Regular cardiac myocyte (primary cell): ENCODE measurements at places on chromosomes 13 and 19. TPM values are rescaled to one million over a fixed set of nuclear protein-coding genes. Genes with fewer than 3 reads are reported as not detected.

Gene MISP
- 0.19 and 0.85 TPM in 2 replicates for total RNA-seq

Gene PDE4C
- 4.2 and 28.8 TPM in 2 replicates for total RNA-seq

Gene ZNF441
- 12.7 and 16.1 TPM in 2 replicates for total RNA-seq

Gene KLK15
- total RNA-seq: not detected in 2 replicates

Gene AP1M1
- 56.4 and 96.6 TPM in 2 replicates for total RNA-seq

Gene CNFN
- total RNA-seq: not detected in 2 replicates

Gene CEACAM8
- not detected in 2 replicates for total RNA-seq

Gene SHFL
- total RNA-seq: 12.1 and 25.1 TPM in 2 replicates
